CD4-positive, alpha-beta T cell treated with Interleukin-1 beta for 1 hour (primary cell): ENCODE measurements at places on chromosomes 12 and 14.

DNA sequence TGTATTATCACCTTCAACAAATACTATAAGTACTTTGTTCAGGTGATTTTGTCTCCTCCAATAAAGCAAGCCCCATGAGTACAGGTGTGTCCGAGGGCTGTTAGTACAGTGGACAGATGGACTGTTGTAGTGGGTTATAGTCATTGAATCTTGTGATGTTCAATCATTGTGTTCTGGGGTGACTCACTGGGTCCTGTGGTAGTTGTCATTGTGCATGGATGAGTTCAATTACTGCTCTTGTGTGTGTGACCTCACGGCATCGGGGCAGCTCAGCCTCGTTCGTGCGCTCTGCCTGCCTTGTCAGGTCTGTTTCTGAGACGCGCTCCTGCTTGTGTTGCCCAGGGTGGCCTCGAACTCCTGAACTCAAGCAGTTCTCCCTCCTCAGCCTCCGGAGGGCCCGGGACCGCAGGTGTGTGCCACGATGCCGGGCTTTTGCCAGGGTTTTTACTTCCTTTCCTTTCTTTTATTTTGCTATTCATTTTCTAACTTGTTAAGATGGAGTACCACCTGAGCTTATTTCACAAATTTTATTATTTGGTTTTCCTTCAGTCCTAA is 72.2 kb downstream of the DDX51 start:
- DNase-seq, result no peak

- no peak for DNase-seq
Observed at GRCh38 chr14:32593290-32593942, 264.3 kb downstream of the AKAP6 start.

GRCh38 chr12:75564852-75565251 is 53.4 kb upstream of the KRR1 start:
- no peak for DNase-seq

DNA sequence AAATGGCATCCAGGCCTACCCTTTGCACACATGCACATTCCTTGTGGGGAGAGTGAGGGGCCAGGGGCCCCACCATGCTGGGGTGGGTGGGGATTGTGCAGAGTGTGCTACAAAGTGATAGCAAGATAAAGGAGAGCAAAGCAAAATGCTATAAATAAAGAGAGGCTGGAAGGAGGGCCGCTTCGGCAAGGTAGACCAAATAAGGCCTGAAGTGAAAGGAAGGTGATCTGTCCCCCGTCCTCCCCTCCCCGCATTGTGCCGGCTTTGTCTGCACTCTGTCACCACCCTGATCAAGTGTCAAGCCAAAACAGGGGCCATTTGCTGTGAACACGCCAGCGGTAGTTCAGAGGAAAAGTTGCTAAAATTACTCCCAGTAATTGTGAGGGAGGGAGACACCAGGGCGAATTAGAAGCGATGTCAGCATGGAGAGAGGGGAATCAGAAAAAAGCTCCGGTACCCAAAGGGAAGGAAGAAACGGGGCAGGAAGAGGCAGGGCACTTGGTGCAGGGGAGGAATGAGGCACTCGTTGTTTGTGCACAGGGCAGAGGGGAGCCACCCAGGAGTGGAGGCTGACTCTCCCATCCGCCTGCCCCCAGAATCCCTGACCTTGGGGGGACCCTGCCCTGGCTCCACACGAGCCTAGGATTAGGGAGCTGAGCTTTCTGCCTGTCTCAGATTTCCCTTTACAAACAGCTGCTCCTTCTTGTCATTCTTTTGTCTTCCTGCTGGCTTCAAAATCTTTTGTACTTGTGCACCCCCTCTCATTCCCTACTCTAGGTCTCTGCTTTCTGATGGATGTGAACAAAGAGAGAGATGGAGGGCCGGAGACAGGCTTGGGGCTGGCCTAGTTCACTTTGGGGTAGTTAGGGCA is 2.9 kb upstream of the MYH7 start:
- DNase-seq, result no peak

DNA sequence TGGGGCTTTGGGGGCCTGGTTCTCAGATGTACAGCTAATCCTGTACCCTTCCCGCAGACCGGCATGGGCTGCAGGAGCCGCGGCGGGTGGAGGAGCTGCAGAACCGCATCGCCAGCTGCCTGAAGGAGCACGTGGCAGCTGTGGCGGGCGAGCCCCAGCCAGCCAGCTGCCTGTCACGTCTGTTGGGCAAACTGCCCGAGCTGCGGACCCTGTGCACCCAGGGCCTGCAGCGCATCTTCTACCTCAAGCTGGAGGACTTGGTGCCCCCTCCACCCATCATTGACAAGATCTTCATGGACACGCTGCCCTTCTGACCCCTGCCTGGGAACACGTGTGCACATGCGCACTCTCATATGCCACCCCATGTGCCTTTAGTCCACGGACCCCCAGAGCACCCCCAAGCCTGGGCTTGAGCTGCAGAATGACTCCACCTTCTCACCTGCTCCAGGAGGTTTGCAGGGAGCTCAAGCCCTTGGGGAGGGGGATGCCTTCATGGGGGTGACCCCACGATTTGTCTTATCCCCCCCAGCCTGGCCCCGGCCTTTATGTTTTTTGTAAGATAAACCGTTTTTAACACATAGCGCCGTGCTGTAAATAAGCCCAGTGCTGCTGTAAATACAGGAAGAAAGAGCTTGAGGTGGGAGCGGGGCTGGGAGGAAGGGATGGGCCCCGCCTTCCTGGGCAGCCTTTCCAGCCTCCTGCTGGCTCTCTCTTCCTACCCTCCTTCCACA is 7.6 kb downstream of the NR4A1 start:
- peak; percentile 42 for DNase-seq

GRCh38 chr12:130031571-130032189 is 127.9 kb upstream of the TMEM132D start:
- DNase-seq, result peak; percentile 39

DNA sequence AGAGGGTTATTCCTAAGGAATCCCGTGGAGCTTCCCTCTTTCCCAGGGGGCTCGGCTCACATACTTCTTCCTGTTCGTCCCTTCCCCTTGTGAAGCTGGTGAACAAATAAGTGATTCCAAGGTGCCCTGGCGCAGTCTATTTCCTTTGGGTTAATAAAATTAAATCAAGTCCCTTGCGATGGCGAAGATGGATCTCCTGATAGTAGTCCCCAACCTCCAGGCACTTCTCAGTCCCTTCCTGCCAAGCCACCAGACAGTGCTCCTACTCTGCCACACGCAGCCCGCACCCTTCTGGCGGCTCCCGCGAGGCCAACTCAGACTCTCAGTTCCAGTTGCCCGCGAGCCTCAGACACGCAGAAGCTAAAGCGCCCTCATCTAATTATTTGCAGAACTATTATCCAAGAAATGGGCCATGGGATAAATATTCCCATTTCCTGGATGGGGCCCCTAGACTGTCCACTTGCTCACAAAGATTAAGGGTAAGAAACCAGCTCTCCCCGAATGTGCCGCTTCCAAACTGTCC is 2.4 kb upstream of the SIX6 start:
- no peak for DNase-seq

DNA sequence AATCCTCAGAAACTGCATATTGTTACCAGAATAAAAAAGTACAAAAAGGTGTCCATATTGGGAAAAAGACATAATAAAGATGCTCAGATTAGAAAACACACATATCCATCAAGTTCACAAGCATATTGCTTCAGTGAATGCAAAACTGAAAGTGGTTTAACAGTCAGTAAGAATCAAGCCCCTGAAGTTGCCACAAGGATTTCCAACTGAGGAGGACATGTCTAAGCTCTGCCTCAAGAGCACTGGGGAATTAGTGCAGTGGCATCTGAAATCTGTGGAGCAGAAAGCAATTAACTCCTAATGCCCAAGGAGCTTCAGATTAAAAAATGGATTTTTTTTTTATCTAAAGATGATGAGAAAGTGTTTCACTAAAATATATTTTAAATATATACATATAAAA is 113.2 kb downstream of the DENND5B start:
- DNase-seq, result no peak

DNA sequence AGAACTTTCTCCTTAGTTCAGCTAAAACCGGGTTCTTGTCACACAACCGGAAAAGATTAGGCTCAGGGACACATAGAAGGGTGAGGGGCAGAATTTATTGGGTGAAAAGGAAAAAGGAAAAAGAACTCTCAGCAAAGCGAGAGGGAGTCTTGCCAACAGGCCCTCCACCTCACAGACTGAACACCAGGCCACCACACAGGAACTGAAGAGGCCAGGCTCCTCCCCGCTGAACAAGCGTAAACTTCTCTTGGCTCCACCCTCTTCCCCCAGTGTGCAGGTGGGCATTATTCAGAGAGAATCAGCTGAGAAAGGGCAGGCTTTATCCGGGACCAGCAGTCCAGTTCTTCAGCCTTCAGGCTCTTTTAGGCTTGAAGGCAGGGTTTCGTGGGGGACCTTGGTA is 125.6 kb upstream of the FGD4 start:
- DNase-seq, result peak; percentile 35

GRCh38 chr12:118714051-118714460 is 267.3 kb upstream of the SRRM4 start:
- no peak for DNase-seq

- no peak for DNase-seq
Observed at GRCh38 chr12:131379738-131380137, 331.2 kb upstream of the SFSWAP start.

DNA sequence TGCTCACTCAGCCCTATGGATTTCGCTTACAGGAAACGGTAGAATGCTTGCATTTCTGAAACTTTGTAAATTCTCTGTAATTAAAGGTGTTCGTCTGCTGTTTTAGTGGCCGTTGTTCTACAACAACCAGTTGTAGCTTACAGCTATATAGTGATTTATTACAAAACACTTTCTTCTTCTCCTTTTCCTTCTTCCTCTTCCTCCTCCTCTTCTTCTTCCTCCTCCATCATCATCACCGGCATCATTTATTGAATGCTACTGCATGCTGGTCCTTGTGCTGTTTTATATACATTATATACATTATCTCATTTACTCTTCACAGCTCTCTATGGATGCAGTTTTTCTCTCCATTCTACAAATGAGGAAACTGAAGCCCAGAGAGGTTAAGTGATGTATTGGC is 6.4 kb downstream of the ETV6 start:
- DNase-seq, result no peak

- no peak for DNase-seq
Observed at GRCh38 chr12:106672314-106673025, 89.7 kb downstream of the RFX4 start.

DNA sequence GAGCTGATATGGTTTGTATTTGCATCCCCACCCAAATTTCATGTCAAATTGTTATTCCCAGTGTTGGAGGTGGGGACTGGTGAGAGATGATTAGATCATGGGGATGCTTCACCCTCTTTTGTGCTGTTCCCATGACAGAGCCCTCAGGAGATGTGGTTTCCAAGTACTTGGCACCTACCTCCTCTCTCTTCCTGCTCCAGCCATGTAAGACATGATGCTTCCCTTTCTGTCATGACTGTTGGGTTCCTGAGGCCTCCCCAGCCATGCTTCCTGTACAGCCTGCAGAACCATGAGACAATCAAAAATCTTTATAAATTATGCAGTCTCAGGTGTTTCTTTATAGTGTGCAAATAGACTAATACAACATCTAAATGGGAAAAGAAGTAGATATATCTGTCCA is 754.5 kb downstream of the TMEM121 start:
- no peak for DNase-seq

DNA sequence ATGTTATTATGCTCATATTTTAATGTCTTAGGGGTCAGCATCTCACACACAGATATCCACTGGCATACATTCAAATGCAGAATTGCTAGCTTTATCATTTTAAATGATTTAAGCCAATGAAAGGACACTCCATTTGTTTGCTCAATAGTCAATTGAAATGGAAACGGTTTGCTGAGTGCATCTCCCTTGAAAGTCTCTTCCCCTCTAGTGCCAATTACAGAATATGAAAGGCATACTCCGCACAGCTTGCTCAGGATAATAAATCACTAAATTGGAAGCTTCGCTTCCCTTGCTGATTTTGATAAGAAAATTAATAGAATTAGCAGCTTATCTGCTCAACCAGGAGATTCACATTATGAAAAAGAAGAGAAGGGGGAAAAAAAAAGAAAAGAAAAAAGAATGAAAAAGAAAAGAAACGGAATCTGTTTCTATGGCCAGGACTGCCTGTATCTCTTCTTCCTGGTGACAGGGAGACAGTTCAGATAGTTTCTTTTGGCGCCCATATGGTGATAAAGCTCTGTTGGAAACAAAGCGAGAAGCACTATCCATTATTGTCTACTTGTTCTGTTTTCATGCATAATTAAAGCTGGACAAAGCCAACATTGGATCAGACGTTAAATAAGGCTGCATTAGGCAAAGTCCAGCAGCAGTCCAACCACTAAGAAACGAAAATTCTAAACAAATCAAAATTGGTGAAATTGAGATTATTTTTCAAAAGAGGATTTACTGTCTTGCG is 225.0 kb downstream of the GXYLT1 start:
- no peak for DNase-seq

DNA sequence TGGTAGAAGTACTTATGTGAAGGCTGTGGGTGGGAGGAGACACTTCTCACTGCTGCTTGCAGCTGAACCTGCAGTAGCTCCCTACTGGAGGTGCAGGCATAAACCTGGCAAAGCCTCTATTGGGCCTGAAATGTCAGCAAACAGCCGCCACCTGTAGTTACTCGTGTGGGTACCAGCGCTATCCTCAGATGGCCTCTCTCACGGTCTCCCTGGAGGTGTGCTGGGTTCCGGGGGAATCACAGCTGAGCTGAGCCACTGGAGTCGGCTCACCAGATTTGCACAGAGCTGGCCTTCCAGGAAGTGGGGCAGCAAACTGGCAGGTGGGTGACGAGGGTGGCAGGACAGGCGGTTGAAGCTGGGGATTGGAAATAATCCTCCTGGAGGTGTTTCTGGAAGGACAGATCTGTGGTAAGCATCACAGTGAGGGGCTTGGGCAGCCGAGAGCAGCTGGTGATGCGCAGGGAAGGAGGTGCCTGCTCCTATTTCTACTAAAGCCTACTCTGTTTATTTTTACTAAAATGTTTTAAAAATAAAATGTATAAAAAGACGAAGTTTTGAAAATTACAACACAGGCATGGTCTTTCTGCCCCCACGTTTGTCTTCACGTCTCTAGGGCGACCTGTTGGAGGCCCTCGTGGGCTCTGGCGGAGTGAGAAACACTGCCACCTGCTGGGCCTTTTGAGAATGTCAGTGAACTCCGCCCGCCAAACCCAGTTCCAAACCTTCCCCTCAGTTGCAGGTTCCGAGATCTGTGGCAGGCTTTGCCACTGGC is 67.8 kb upstream of the PLEKHG3 start:
- peak; percentile 72 for DNase-seq

- DNase-seq, result no peak
Observed at GRCh38 chr12:105616971-105617540, 286.6 kb downstream of the C12orf75 start.

- no peak for DNase-seq
Observed at GRCh38 chr14:51816031-51816430, 44.4 kb upstream of the GNG2 start.

GRCh38 chr12:49885118-49885517 is 18.6 kb downstream of the FAIM2 start:
- DNase-seq, result no peak

DNA sequence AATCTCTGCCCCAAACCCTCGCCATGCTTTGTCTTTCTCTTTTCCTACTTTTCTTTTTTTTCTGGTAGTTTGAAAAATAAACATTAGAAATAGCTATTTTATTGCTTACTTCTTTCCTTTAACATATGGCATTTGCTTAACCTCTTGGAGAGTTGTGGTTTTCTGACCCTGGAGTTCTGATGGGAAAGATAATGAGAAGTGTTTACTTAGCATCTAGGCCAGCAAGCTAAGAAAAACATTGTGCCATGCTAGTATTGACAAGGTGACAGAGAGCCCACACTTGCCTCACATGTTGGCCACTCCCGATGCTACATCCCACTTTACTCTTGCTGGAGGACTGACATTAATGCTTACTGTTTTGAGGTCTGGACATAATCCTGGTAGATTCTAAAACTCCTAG is 886.2 kb downstream of the DIO2 start:
- no peak for DNase-seq

- no peak for DNase-seq
Observed at GRCh38 chr14:104586832-104587620, 7.5 kb downstream of the C14orf180 start.
